ENCODE measurements at places on chromosomes 11 and 22. TPM values are rescaled to one million over a fixed set of nuclear protein-coding genes. Genes with fewer than 3 reads are reported as not detected.

- peaks cover 11% of the 10 kb centered on the region for H3K4me1 ChIP-seq
- peak; percentile 54 for DNase-seq
- no peak overlapping the region for H3K4me3 ChIP-seq
- H3K27me3 ChIP-seq, result peaks cover 12% of the 10 kb centered on the region
- H3K27ac ChIP-seq, result no peak overlapping the region
- H3K36me3 ChIP-seq, result no peaks in the 10 kb centered on the region
These were observed 35.8 kb upstream of the FCHSD2 start for GRCh38 chr11:73177778-73178539.

DNA sequence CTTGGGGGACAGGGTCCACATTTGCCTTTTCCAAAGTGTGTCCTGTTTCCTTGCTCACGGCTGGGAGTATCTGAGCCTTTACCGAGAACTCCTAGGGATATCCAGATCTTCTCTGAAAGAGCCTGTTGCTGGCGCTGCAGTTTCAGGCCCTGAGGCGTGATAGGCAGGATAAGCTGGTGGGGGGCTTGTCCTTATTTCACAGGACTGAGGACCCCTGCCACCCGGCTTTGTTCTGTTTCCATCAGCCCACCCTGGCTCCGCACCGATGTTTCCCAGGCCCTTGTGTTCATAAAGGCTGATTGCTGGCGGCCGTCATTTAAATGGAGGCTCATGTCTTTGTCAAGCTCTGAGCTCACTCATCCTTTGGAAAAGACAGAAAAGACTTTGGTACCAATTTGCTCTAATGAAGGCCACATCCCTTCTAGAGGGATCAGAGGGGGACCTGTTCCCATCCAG lies 9.4 kb upstream of the NPTXR start:
- no peak overlapping the region for H3K4me3 ChIP-seq
- peaks cover 5% of the 10 kb centered on the region for H3K4me1 ChIP-seq
- peaks cover 2% of the 10 kb centered on the region for H3K36me3 ChIP-seq
- H3K27ac ChIP-seq, result no peak overlapping the region
- no peak for DNase-seq

NLRP10 gene
- not detected for total RNA-seq

TMEM191C gene
- 3.4 TPM for total RNA-seq

GRCh38 chr11:12544986-12545775 lies 129.0 kb upstream of the TEAD1 start:
- no peak for DNase-seq
- H3K36me3 ChIP-seq, result peaks cover 3% of the 10 kb centered on the region
- H3K27ac ChIP-seq, result no peak overlapping the region
- H3K4me1 ChIP-seq, result peaks cover 2% of the 10 kb centered on the region
- peaks cover 20% of the 10 kb centered on the region for H3K27me3 ChIP-seq

- no peak overlapping the region for H3K4me3 ChIP-seq
- H3K27me3 ChIP-seq, result peaks cover 33% of the 10 kb centered on the region
- no peak overlapping the region for H3K27ac ChIP-seq
- DNase-seq, result no peak
- no peaks in the 10 kb centered on the region for H3K4me1 ChIP-seq
These were observed 46.4 kb downstream of the GAB4 start for GRCh38 chr22:16961477-16962186.

- peak overlapping the region; percentile 75 for H3K4me3 ChIP-seq
- no peaks in the 10 kb centered on the region for H3K36me3 ChIP-seq
- H3K27ac ChIP-seq, result no peak overlapping the region
- DNase-seq, result no peak
These were observed 4.1 kb upstream of the MAPK11 start for GRCh38 chr22:50274311-50274710.

CAPRIN1 gene
- total RNA-seq, result 120 TPM

RASL10A gene
- total RNA-seq, result not detected

DNA sequence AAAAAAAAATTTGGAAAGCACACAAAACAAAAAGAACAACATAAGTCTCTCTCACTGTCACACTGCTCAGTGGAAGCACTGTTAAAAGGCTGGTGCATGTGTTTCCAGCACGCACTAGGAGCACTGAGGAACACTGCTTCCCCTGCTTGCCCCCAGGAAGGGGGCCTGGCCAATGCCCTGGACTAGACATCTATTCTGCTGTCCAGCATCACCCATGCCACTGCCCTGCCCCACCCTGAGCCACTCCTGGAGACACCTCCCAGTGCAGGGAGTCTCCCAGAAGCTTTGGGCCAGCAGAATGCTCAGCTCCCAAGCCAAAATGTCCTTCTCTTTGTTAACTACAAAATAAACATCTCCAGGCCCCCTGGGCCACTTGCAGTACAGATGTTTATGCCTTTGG lies 49.7 kb upstream of the EMID1 start:
- peaks cover 61% of the 10 kb centered on the region for H3K27me3 ChIP-seq
- peaks cover 3% of the 10 kb centered on the region for H3K36me3 ChIP-seq
- no peak overlapping the region for H3K27ac ChIP-seq
- no peak overlapping the region for H3K4me3 ChIP-seq

INS gene
- total RNA-seq, result not detected

GRCh38 chr22:47391169-47392053 lies 629.0 kb downstream of the TBC1D22A start:
- H3K27me3 ChIP-seq, result no peaks in the 10 kb centered on the region
- DNase-seq, result no peak
- H3K4me3 ChIP-seq, result no peak overlapping the region
- H3K36me3 ChIP-seq, result no peaks in the 10 kb centered on the region
- no peak overlapping the region for H3K27ac ChIP-seq

- H3K27ac ChIP-seq, result peak overlapping the region; percentile 21
- peaks cover 5% of the 10 kb centered on the region for H3K4me1 ChIP-seq
- no peak overlapping the region for H3K4me3 ChIP-seq
- no peak for DNase-seq
- H3K27me3 ChIP-seq, result no peaks in the 10 kb centered on the region
These were observed 10.6 kb downstream of the SELENOM start for GRCh38 chr22:31096657-31097279.

PHOX2A gene
- total RNA-seq, result not detected

GRCh38 chr11:127678631-127679030 lies 678.1 kb upstream of the KIRREL3 start:
- DNase-seq, result no peak
- H3K27me3 ChIP-seq, result no peaks in the 10 kb centered on the region
- H3K27ac ChIP-seq, result no peak overlapping the region

- no peaks in the 10 kb centered on the region for H3K27me3 ChIP-seq
- no peak for DNase-seq
- H3K27ac ChIP-seq, result no peak overlapping the region
- no peak overlapping the region for H3K4me3 ChIP-seq
- H3K36me3 ChIP-seq, result no peaks in the 10 kb centered on the region
These were observed 4.3 kb downstream of the ATL3 start for GRCh38 chr11:63666874-63667273.

- H3K27me3 ChIP-seq, result no peaks in the 10 kb centered on the region
- peaks cover 67% of the 10 kb centered on the region for H3K4me1 ChIP-seq
- no peak for DNase-seq
- H3K4me3 ChIP-seq, result peak overlapping the region; percentile 99
- peak overlapping the region; percentile 60 for H3K27ac ChIP-seq
- H3K36me3 ChIP-seq, result peaks cover 6% of the 10 kb centered on the region
These were observed 2.1 kb upstream of the DGKZ start for GRCh38 chr11:46345131-46345597.

- no peak for DNase-seq
- peaks cover 46% of the 10 kb centered on the region for H3K27me3 ChIP-seq
- peak overlapping the region; percentile 34 for H3K27ac ChIP-seq
These were observed 48.5 kb upstream of the PRDM11 start for GRCh38 chr11:45097721-45098493.

DNA sequence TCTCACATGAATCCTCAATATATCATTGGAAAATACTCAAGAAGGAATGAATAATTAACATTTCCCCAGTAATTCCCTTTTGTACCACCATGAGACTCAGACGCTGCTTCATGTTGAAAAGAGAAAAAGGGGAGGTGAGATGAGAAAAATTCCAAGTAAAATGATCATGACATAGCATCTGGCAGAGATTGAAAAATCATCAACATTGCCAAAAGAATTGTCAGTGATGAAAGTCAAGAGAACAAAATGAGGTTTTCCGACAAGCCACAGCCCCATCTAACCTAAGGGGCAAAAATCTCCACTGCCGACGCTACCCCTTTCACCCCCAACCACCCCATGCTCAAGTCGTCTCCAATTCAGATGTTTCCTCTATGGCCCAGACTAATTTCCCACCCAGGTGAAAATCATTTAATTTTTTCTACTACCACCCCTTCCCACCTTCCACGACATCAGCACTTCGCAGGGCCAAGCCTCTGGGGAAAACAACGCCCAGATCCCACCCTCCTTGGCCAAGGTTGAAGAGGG lies 1.2 kb downstream of the RAB6A start:
- no peak for DNase-seq
- peak overlapping the region; percentile 96 for H3K4me3 ChIP-seq
- H3K4me1 ChIP-seq, result peaks cover 27% of the 10 kb centered on the region
- peak overlapping the region; percentile 90 for H3K27ac ChIP-seq
- H3K27me3 ChIP-seq, result no peaks in the 10 kb centered on the region

DNA sequence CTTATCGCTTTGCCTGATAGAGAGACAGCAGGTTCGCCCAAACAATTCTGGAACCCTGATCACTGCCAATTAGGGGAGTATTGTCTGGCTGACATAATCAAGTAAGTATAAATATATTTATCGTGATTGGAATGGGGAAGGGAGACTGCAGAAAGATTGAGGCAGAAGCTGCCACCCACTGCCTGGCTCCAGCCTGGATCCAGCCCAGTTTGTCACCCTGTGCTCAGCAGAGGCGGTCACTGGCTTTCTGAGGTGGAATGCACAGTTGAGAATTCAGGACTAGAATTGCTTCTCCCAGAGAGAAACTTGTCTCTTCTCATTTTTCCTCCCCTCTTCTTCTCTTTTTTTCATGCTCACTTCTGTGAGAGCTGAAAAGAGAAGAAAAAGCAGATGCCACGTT lies 25.9 kb downstream of the GRAP2 start:
- peaks cover 41% of the 10 kb centered on the region for H3K4me1 ChIP-seq
- H3K27ac ChIP-seq, result no peak overlapping the region
- peaks cover 17% of the 10 kb centered on the region for H3K36me3 ChIP-seq
- H3K27me3 ChIP-seq, result no peaks in the 10 kb centered on the region
- no peak for DNase-seq

DNA sequence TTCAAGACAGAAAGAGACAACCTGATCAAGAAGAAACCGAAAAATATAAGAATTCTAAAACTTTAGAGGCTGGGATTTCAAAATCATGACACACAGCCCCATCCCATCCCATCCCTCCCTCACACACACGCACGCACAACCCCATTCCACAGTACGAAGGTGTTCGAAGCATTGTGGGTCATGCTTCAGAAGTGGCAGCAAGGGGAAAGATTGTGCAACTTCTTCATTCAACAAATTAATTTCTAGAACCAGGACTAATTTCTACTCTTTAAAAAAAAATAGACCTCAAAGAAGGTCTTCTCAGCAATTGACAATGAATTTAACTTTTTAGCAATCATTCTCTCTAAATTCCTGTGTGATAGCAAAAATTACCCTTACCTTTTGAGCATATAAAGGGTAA lies 867 bp downstream of the SPA17 start:
- no peaks in the 10 kb centered on the region for H3K27me3 ChIP-seq
- H3K4me1 ChIP-seq, result peaks cover 29% of the 10 kb centered on the region
- no peaks in the 10 kb centered on the region for H3K36me3 ChIP-seq
- peak overlapping the region; percentile 87 for H3K4me3 ChIP-seq
- DNase-seq, result no peak

DNA sequence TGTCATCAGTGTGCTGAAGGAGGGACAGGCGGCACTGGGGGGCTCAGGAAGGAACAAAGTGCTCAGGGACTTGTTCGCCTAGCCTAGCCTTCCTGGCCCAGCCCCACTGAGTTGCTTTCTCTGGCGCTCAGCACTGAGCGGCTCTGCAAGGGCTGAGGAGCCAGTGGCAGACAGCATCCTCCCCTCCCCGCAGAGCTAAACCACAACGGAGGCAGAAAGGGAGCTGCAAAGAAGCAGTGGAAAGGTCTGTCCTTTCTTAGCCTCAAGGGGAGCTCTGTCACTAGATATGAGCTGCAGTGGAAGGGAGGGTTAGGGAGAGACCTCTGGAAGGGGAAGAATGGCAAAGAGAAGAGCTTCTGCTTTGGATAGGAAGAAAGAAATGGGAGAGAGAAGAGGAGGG lies 89.7 kb upstream of the PHOX2A start:
- no peak for DNase-seq
- no peak overlapping the region for H3K4me3 ChIP-seq
- H3K27me3 ChIP-seq, result no peaks in the 10 kb centered on the region
- peaks cover 7% of the 10 kb centered on the region for H3K36me3 ChIP-seq
- H3K27ac ChIP-seq, result peak overlapping the region; percentile 81

- peak overlapping the region; percentile 67 for H3K4me3 ChIP-seq
- peaks cover 2% of the 10 kb centered on the region for H3K36me3 ChIP-seq
- H3K4me1 ChIP-seq, result peaks cover 9% of the 10 kb centered on the region
- DNase-seq, result peak; percentile 26
- H3K27me3 ChIP-seq, result peaks cover 66% of the 10 kb centered on the region
These were observed 787 bp downstream of the LRRC10B start for GRCh38 chr11:61509043-61510029.

GRCh38 chr11:105315287-105315686 lies 175.7 kb upstream of the CARD18 start:
- H3K27ac ChIP-seq, result no peak overlapping the region
- DNase-seq, result no peak
- no peaks in the 10 kb centered on the region for H3K36me3 ChIP-seq
- no peak overlapping the region for H3K4me3 ChIP-seq
- peaks cover 5% of the 10 kb centered on the region for H3K4me1 ChIP-seq

ZNF214 gene
- total RNA-seq, result not detected

NAGA gene
- 10.6 TPM for total RNA-seq

- no peak overlapping the region for H3K27ac ChIP-seq
- peaks cover 2% of the 10 kb centered on the region for H3K36me3 ChIP-seq
- no peak overlapping the region for H3K4me3 ChIP-seq
- no peaks in the 10 kb centered on the region for H3K27me3 ChIP-seq
These were observed 13.8 kb downstream of the FADS2 start for GRCh38 chr11:61841636-61842527.

DNA sequence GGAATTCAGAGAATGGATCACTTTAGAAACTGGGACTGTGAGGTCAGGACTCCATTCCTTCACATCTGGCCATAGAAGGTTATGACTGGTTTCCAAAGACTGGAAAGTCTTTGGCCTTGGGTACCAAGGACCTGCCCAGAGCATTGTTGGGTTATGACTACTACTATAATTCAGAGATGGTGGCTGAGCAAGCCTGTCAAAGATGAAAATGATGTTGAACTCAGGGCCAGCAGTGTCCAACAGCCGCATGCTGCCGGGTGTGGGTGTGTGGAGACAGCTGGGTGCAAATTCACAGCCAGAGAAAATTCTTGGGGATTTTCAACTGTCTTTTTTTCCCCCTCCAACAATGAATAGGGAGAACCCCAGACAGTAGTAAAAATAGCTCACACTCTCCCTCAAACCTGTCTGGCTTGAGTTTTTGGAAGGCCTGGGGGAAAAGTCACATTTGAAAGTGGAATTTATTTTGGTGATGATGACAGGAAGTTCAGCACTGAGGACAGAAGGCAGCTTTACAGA lies 166.8 kb upstream of the NCAM1 start:
- H3K27me3 ChIP-seq, result peaks cover 35% of the 10 kb centered on the region
- peaks cover 2% of the 10 kb centered on the region for H3K36me3 ChIP-seq
- peaks cover 4% of the 10 kb centered on the region for H3K4me1 ChIP-seq
- no peak overlapping the region for H3K27ac ChIP-seq
- no peak for DNase-seq

PNPLA5 gene
- not detected for total RNA-seq

- H3K27me3 ChIP-seq, result no peaks in the 10 kb centered on the region
- H3K27ac ChIP-seq, result no peak overlapping the region
- no peak overlapping the region for H3K4me3 ChIP-seq
- no peaks in the 10 kb centered on the region for H3K36me3 ChIP-seq
- H3K4me1 ChIP-seq, result peaks cover 14% of the 10 kb centered on the region
These were observed 21.0 kb upstream of the RAB30 start for GRCh38 chr11:83092488-83093384.

- H3K4me3 ChIP-seq, result no peak overlapping the region
- no peak for DNase-seq
- H3K27ac ChIP-seq, result no peak overlapping the region
- H3K36me3 ChIP-seq, result peaks cover 3% of the 10 kb centered on the region
- H3K27me3 ChIP-seq, result peaks cover 32% of the 10 kb centered on the region
These were observed 21.9 kb downstream of the OTOG start for GRCh38 chr11:17568944-17569343.
